ENCODE measurements at places on chromosomes 5 and 9. TPM values are rescaled to one million over a fixed set of nuclear protein-coding genes. Genes with fewer than 3 reads are reported as not detected.

The ABL1 gene
- 62.7 TPM for total RNA-seq

The CTSL gene
- total RNA-seq: 207 TPM

The SH3GL2 gene
- total RNA-seq: not detected

The AQP7 gene
- not detected for total RNA-seq

The BTNL9 gene
- not detected for total RNA-seq

The ZDHHC12 gene
- 50.0 TPM for total RNA-seq

The PRUNE2 gene
- total RNA-seq: 0.05 TPM

The DAB2IP gene
- 23.7 TPM for total RNA-seq
